ENCODE measurements at places on chromosomes 3 and 15.

- DNase-seq: no peak
These were observed 135.3 kb downstream of the FMN1 start for GRCh38 chr15:33059184-33059583.

DNA sequence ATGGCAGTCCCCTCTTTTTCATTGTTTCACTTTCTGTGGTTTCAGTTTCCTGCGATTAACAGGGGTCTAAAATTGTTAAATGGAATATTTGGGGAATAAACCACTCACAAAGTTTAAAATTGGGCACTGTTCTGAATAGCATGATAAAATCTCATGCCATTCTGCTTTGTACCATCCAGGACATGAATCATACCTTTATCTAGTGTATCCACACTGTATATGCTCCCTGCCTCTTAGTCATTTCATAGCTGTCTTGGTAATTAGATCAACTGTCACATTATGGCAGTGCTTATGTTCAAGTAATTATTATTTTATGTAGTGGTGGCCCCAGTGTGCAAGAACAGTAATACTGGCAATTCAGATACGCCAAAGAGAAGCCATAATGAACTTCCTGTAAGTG lies 734.5 kb downstream of the ZPLD1 start:
- DNase-seq: no peak

DNA sequence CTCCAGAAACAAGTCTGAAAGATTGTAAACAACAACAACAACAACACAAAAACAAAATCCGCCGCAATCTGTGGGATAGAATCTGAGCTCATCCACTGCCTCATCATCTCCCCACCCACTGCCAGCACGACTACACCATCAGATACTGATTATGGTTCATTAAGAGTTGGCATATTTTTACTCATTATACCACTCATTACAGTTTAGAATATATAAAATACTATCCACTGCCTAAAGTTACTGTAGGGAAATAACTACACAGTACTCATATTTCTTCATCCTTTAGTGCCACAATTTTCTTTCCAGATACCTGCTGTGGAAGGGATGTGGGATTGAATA lies 152.5 kb upstream of the PEX5L start:
- no peak for DNase-seq

GRCh38 chr3:4645468-4645867 lies 152.3 kb downstream of the ITPR1 start:
- no peak for DNase-seq

GRCh38 chr3:142902356-142902755 lies 13.5 kb upstream of the PCOLCE2 start:
- DNase-seq: no peak

DNA sequence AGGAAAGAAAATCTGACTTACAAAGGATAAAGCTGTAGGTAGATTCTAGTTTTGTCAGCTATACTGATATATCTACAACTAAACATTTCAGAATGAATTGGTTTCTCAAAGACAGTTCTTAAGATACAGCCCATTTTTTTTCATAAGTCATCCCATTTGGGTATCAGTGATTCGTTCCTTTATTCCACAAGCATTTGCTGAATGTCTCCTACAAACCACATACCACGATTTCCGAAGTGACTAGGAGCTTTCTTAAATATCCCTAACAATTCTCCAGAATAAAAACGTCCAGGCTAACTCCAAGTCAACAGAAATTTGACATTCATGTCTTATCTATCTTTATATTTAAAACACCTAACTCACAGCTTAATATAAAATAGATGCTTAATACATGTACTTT lies 59.8 kb downstream of the TP53BP1 start:
- no peak for DNase-seq

DNA sequence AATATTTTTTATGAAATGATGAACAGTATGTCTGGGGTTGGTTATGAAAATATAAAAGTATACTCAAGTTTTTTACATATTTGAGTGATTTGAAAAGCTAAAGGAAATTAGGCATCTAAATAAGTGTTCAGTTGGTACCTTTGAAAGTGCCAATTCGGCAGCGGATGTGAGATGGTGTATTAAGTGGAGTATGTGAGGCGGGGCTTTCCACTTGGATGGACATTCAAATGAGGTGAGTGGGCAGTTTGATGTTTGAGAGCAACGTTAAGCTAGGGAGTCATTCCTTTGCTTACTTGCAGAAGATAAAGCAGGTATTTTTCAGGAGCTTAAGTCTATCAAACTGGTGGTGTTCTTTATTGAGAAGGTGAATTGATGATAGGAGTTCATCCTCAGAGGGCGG lies 189.0 kb upstream of the GOLIM4 start:
- no peak for DNase-seq
